ENCODE measurements at places on chromosomes 12 and 14.

DNA sequence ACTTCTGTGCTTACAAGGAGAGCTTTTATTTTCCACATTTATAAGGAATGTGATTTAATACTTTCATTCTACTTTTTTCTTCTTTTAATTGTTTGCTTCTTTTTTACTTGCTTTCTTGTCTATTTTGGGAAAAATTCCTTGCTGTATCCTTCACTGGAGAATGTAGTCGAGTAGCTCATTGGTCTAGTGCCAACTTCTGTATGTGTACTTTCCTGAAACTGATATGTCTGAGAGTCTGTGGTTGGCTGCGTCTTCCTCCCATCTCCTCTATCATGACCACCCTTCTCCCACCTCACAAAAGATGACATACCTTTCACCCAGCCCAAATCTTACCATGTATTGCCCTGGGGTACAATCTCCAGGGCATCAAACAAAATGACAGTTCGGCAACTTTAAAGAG is 51.8 kb downstream of the MSRB3 start:
- DNase-seq, result no peak

DNA sequence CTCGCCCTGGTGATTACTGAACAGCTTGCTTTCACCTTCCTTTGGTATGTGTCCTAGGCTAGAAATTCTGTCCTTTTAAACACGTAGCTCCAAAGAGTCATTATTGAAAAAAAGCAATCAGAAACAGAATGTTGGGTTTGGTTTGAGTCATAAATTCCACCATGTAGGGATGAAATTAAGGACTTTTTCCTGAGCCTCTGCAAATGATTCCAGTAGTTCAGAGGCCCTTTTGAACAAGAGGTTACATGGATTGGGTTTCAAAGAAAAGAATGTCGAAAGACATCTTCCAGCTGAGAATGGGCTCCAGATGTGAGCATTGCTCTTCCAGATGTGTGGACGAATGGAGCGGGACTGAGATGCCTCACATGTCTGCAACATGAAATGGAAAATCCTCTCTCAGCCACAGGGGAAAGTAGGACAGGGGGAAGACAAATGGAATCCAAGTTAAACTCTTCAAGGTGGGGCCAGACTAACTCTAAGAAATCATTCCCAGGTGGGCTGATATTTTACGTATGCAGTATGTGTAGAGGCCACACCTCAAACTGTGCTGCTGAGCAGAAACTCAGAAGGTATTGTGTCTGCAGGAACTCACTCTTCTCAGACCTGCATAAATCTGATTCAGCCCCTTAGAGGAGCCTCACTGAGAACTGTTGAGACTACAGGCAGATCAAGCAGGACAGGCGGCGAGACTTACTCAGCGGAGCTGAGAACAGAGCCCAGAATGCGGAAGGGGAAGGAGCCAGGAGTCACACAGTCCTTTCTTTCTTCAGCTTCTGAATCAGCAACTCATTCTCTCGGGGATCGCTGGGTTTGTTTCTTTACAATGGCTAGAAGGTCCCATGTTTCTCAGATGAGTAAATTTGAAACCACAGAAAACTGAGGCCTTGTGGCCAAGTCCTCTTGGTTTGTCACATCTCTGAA is 23.3 kb upstream of the EMP1 start:
- DNase-seq, result peak; percentile 72

- no peak for DNase-seq
Measured at GRCh38 chr12:100794441-100795173, at the start of gene ANO4. Gene ANO4 (plus strand): TSS chr12:100794776. CDS start chr12:100901786, 107,010 bp downstream.

GRCh38 chr12:47382305-47382704 is 302.5 kb upstream of the AMIGO2 start:
- no peak for DNase-seq

DNA sequence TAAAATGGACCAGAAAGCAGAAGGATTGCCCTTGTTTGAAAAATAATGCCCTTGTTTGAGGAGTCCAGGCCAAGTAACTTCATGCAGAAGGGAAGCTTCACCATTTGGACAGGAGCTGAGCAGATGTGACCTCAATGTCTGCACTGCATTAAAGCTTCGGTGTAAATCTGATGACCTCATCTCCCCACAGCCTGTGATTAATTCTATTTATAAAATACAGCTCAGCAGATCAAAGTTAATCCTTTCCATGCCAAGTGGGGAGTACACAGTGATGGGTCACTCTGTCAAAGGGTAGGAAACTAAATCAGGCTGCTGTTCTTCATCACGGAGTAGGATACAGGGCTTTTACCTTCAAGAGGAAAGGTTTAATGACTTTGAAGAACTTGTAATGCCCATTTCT is 533.7 kb downstream of the RPS29 start:
- no peak for DNase-seq

DNA sequence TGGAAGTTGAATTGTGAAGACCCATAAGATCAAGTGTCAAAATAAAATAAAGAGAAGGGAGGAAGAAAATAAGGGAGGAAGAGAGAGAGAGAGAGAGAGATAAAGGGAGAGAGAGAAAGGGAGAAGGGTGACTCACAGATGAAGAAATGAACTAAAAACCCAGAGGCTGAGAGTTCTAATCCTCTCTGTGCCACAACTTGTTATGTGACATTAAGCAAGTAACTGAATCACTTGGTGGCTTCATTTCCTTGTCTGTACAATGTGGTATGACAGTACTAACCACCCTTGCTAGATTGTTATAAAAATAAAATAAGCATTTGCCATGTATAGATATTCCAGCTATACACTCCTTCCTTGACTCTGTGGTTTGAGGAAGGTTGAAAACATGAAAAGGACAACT is 189.0 kb upstream of the FRMD6 start:
- no peak for DNase-seq

DNA sequence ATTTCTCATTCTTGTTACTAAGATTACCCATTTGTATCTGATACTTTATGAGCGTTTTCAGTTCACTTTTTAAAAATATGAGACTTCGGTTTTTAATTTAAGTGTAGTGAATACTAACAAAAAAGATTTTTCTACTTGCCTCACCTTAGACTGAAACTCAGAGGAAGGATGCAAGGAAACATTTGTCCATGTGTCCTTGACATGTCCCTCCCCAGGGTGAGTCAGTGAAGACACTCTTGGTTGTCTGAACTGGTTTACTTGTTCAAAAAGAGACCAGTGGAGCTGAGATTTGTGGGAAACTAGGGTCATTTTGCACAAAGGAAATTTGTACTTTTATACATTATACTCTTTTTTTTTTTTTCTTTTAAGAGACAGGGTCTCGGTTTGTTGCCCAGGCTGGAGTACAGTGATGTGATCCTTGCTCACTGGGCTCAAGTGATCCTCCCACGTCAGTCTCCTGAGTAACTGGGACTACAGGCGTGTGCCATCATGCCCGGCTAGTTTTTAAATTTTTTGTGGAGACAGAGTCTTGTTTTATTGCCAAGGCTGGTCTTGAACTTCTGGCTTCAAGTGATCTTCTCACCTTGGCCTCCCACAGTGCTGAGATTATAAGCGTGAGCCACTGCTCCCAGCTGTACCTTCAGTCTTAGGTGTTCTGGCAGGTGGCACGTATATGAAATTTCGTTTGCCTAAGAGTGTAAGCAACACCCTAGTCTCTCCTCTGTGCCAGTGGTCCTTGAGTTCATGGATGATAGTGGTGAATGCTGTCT is 56.7 kb downstream of the PPFIBP1 start:
- no peak for DNase-seq

DNA sequence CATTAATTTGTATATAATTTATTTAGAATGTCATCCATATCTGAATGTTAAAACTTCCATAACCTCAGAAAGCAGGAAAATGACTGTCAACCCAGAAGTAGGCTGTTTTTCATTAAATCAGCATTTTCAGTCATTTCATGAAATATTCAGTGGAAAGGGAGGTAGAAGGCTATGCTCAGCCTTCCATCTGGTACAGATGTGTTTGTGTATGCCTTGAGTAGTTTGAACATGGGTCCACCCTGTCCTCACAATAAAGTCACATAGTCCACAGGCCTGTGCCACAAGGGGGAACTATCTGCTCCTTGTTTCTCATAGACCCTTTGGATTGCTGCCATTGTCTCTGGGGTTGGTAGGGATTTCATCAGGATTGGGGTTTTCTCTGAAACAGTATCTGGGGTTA is 9.1 kb downstream of the LACRT start:
- DNase-seq, result no peak

Measured in HCT116 (cell line).